ENCODE measurements at places on chromosomes 16 and 17. TPM values are rescaled to one million over a fixed set of nuclear protein-coding genes. Genes with fewer than 3 reads are reported as not detected.

SPN gene
- total RNA-seq, result 168 TPM

KCNH4 gene
- 0.11 TPM for total RNA-seq

CARD14 gene
- total RNA-seq, result not detected

ZNF19 gene
- total RNA-seq, result 8.1 TPM

SERPINF2 gene
- total RNA-seq, result 0.19 TPM

LPCAT2 gene
- 0.76 TPM for total RNA-seq

OTOP3 gene
- total RNA-seq, result not detected

GRB7 gene
- total RNA-seq, result not detected

DUSP14 gene
- 6.6 TPM for total RNA-seq

CLEC3A gene
- total RNA-seq, result not detected

KRT36 gene
- total RNA-seq, result not detected

GRAP gene
- 63.1 TPM for total RNA-seq

SGCA gene
- total RNA-seq, result not detected

NF1 gene
- 49.8 TPM for total RNA-seq

NPIPB9 gene
- total RNA-seq, result 2.9 TPM

KRT15 gene
- total RNA-seq, result not detected

CXCL16 gene
- 3.4 TPM for total RNA-seq

KRTAP4-4 gene
- total RNA-seq, result not detected

NPIPA7 gene
- total RNA-seq, result 11.2 TPM

CCDC200 gene
- total RNA-seq, result 1.3 TPM

LHX1 gene
- total RNA-seq, result not detected

ACSM5 gene
- total RNA-seq, result not detected

GUCY2D gene
- total RNA-seq, result not detected

GP1BA gene
- total RNA-seq, result not detected

BTBD17 gene
- total RNA-seq, result not detected

SAMD14 gene
- total RNA-seq, result 1.3 TPM

NOL3 gene
- total RNA-seq, result 9.6 TPM

USH1G gene
- total RNA-seq, result not detected

OR2C1 gene
- not detected for total RNA-seq

PRRT2 gene
- 6.3 TPM for total RNA-seq

NGFR gene
- total RNA-seq, result 0.47 TPM

TEKT1 gene
- not detected for total RNA-seq

HES7 gene
- total RNA-seq, result not detected

CD7 gene
- total RNA-seq, result 41.0 TPM

WFDC1 gene
- total RNA-seq, result not detected

PPY gene
- not detected for total RNA-seq

NLK gene
- 14.0 TPM for total RNA-seq

CES3 gene
- 0.32 TPM for total RNA-seq

FOXC2 gene
- not detected for total RNA-seq

UTS2R gene
- not detected for total RNA-seq

PHKB gene
- 56.4 TPM for total RNA-seq

HYDIN gene
- total RNA-seq, result not detected

VMO1 gene
- total RNA-seq, result not detected

VASN gene
- 0.11 TPM for total RNA-seq

MYL11 gene
- total RNA-seq, result 1.3 TPM

MT1G gene
- total RNA-seq, result not detected
